ENCODE measurements at places on chromosomes 7 and 10.
A peak's percentile ranks its signal among the peaks of the same experiment; 100 is the strongest.

DNA sequence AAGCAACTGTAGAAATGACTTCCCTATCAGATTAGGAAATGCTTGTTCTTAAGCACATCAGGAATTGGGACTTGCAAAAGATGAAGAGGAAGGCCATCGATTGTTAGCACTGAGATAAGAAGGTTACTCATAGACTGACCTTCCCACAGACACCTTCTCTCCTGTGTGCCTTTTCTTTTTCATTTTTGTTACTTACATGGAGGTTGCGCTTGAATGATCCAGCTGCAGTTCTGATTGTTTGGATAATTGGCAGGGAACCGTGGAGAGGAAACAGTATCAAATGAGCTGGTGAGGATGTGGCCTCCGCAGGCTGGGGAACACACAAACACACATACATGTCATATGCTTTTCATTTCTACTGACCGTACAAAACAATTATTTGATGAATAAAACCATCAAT, 134.9 kb upstream of the RSU1 start:
- no peak for DNase-seq

DNA sequence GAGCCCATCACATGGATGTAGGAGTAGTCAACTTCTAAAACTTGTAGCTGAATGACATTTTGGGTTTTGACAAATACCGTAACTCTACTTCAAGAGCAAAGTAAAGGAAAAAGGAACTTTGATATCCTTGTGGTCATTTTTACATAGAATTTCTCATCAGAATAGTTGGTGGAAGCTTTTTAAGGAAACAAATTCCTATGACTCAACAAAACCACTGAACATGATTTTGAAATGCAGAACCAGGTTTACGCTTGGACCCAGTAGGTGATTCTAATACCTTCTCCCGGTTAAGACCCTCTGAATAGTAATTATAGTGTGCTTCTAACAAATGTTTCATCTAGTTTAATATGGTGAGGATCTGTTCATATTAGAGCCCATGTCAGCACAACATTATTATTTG, 307.8 kb downstream of the GPR37 start:
- no peak for DNase-seq

- no peak for DNase-seq
Measured at GRCh38 chr7:86932038-86932512, 127.4 kb downstream of the ELAPOR2 start.

GRCh38 chr7:131482800-131483199, 73.6 kb downstream of the PODXL start:
- DNase-seq, result no peak

GRCh38 chr7:150935149-150935548, 43.0 kb downstream of the KCNH2 start:
- no peak for DNase-seq

GRCh38 chr10:90959826-90960225, 38.9 kb upstream of the ANKRD1 start:
- DNase-seq, result no peak

- DNase-seq, result no peak
Measured at GRCh38 chr10:103512166-103512565, 18.7 kb downstream of the NEURL1 start.

- DNase-seq, result no peak
Measured at GRCh38 chr10:78578929-78579328, 489.8 kb upstream of the ZMIZ1 start.

- no peak for DNase-seq
Measured at GRCh38 chr7:40099837-40100236, 34.6 kb downstream of the MPLKIP start.

DNA sequence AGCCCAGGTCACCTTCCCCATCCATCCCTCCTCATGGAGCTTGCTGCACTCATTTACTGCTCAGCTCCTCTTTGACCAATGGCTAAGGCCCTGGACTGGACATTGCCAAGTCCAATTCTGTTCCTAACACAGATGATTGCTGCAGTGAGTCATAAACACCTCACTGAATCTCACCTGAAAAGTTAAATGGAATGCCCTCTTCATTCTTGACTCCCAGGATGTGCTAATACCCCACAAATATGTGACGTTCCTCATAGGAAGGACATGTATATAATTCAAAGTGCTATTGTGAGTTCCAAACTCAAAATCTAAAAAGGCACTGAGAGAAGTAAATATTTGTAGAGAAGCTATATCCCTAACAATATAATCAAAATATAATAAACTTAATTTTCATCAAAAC, 73.5 kb upstream of the DLX6 start:
- no peak for DNase-seq

GRCh38 chr7:26398427-26398755, 106.7 kb downstream of the SNX10 start:
- peak; percentile 86 for DNase-seq

DNA sequence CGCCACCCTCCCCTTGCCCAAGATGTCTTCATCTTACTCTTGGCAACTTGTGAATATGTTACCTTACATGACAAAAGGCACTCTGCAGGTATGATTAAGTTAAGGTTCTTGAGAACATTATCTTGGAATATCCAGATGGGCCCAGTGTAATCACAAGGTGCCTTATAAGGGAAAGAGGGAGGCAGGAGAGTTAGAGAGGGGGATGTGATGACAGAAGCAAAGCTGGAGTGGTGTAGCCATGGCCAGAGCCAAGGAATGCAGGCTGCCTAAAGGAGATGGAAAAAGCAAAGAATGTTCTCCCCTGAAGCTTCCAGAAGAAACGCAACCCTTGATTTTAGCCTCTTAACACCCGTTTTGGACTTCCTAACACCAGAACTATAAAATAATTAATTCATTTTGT, 318.0 kb downstream of the C7orf25 start:
- DNase-seq, result no peak

- DNase-seq, result peak; percentile 54
Measured at GRCh38 chr7:47482013-47482875, 99.7 kb downstream of the TNS3 start.

DNA sequence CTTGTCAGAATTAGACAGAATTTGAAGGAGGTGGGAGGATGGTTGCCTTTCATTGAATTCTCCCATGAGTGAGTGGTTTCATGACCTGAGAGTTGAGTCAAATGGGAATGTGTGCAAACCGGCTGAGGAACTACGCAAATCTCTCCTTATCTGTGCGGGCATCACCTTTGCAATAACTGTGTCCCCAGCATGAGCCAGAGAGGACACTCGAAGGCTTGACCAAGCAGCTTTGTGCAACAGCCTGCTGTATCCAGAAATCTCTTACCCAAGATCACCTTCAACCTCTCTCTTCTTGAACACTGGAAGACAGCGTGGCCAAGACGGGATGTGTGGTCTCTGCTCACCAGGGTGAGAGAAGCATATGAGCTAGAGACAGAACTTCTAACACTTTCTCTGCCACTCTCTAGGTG, 93.8 kb upstream of the IKZF1 start:
- DNase-seq, result no peak

DNA sequence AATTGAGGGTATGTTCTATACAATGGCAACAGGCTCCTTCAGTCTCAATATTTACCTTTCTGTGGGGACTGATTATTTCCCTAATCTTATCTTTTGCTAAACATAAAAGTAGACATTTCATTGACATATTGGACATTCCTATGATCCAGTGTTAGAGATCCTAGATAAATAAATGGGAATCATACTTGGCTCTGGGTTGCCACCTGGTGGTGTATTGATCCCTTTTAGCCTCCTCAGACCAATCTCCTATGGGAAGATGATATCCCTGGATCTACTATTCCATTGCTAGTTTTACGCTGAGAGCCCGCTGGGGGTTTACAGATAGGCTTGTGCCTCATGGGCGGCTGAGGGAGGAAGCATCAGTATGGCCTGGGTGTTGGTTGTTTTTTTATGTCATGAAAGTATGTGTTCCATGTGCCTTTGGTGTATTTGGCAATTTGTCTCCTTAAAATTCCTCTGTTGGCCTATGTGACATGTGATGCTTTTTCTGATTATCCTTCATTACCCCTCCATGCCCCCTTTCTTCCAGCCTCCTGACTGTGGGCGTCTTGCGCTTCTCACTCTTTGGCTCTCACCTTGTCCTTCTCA, 18.8 kb downstream of the CELF2 start:
- peak; percentile 22 for DNase-seq

DNA sequence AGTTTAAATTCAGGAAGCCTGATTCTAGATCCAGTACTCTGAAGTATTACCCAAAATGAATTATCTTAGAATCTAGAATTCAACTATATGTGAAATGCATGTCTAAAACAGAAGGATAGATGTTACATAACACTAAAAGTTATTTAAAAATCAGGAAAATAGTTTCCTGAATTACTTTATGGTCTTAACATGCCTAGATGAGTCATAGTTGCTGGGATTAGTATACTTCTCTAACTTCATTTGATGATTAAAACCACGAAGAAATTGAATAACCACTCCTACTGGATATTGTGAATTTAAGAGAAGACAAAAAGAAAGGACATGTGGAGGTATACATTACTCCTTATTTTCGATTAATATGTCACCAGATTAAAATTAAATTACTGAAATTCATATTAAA, 65.5 kb downstream of the ATAD1 start:
- DNase-seq, result no peak

- DNase-seq, result no peak
Measured at GRCh38 chr10:91519899-91520514, 109.9 kb downstream of the HECTD2 start.

DNA sequence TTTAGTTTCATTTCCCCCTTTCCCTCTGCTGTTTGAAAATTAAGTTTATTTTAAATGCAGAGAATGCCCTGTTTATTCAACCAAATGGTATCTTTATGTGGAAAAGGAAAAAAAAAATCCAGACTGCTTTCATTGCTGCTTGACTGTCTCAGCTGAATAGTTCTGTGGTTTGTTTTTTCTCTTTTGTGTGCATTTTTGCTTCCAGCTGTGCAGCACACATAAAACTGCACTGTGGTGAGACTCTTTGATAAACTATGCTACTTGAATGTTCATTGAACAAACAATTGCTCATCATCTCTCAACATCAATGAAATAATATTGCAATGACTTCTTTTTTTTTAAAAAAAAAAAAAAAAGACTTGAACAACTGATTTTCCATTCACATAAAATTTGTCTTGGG, 78.6 kb upstream of the GLI3 start:
- no peak for DNase-seq
